ENCODE measurements at places on chromosomes 6 and 20.

DNA sequence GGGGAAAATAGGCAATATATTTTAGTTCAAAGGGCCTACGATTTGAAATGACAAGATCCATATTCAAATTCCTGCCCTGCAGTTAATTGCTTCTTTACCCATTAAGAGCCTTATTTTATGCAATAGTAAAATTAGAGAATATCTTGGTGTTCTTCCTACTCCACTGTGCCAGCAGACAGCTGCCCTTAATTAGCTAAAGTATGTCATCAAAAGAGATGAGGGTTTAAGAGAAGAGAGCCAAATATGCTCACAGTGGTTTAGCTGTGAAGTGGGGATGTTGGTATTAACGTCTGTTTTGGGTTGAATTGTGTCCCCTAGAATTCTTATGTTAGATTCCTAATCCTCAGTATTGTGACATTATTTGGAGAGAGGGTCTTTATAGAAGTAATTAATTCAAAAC lies 148.1 kb downstream of the MOXD1 start:
- no peak overlapping the region for H3K27ac ChIP-seq
- DNase-seq: no peak
- H3K4me3 ChIP-seq: no peak overlapping the region
- H3K4me1 ChIP-seq: no peaks in the 10 kb centered on the region

DNA sequence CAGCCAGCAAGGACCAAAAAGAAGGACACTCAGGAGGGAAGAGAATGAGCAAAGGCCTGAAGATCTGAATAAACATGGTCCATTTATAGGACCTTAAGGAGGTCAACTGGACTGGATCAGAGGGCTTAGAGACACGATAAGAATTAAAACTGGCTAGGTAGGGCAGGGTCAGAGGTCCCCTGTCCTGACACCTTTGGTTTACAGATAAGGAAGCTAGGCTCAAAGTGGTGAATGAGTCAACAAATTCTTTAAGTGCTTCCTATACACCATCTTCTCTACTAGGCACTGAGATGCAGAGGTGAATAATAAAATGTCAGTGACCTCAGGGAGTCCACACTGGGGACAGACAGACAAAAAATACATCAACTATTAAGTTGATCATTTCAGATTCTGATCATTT lies 70.3 kb downstream of the HIVEP2 start:
- H3K4me3 ChIP-seq: no peak overlapping the region
- no peak for DNase-seq
- no peaks in the 10 kb centered on the region for H3K27me3 ChIP-seq
- H3K4me1 ChIP-seq: peaks cover 7% of the 10 kb centered on the region

DNA sequence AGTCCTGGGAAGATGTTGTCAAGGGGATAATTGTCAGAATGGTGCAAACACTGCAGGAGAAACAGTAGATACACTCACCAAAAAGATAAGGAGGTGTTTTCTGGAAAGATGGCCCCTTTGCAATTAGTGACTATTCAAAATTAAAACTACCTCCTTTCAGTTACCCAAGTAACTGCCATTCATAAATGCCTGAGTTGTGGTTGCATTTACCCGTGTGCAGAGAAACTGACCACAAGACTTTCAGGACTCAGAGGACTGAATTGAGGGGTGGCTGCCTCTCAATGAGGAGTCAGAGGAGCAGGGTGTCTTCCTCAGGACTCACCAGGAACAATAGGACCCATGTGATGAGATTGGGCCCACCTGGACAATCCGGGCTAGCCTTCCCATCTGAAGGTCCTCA lies 39.0 kb downstream of the GCM1 start:
- H3K36me3 ChIP-seq: no peaks in the 10 kb centered on the region
- no peaks in the 10 kb centered on the region for H3K27me3 ChIP-seq
- no peak overlapping the region for H3K27ac ChIP-seq
- no peak overlapping the region for H3K4me3 ChIP-seq
- no peak for DNase-seq
- no peaks in the 10 kb centered on the region for H3K4me1 ChIP-seq

- no peaks in the 10 kb centered on the region for H3K36me3 ChIP-seq
- no peak overlapping the region for H3K4me3 ChIP-seq
- DNase-seq: no peak
- H3K27ac ChIP-seq: no peak overlapping the region
Observed at GRCh38 chr6:35359346-35359743, 17.0 kb downstream of the PPARD start.

- H3K27ac ChIP-seq: no peak overlapping the region
- DNase-seq: no peak
Observed at GRCh38 chr6:140684776-140685550, 1310.5 kb upstream of the CITED2 start.

DNA sequence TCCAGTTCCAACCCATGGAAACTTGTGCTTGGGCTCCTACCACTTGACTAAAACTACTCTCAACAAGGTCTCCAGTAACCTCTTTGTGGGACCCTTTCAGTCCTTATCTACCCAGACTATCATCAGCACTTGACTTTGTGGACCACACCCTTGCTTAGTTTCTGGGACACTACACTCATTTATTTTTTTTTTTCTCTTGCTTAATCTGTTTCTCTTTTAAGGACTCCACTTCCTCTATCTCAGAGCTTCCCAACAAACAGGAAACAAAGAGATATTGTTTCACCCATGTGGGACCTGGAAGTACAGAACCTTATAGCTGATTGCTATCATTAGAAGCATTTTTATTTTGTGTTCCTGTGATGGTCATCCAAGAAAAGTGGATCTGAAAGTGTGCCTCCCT lies 28.8 kb upstream of the ME1 start:
- no peaks in the 10 kb centered on the region for H3K4me1 ChIP-seq
- no peak overlapping the region for H3K4me3 ChIP-seq
- H3K36me3 ChIP-seq: no peaks in the 10 kb centered on the region
- no peaks in the 10 kb centered on the region for H3K27me3 ChIP-seq
- no peak overlapping the region for H3K27ac ChIP-seq
- DNase-seq: no peak

- DNase-seq: no peak
- no peaks in the 10 kb centered on the region for H3K4me1 ChIP-seq
- H3K36me3 ChIP-seq: no peaks in the 10 kb centered on the region
- no peaks in the 10 kb centered on the region for H3K27me3 ChIP-seq
Observed at GRCh38 chr20:64205611-64206026, 41.4 kb downstream of the MYT1 start.

DNA sequence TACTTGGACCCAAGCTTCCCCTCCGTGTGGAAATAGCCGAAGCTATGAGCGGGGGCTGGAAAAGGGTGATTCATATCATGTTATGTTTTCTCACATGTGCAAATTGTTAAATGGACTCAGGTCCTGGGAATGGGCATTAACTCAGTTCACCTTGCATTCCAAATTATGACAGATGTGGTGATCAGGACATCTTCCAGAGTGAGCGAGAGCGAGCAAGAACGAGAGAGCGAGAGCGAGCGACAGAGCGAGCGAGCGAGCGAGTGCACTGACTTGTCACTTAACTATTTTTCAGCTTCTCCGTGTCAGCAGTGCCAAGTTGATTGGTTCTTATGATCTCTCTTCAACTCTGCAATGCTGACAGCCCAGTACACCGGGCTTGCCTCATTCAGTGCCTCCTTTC lies 437.4 kb upstream of the NRSN1 start:
- H3K4me3 ChIP-seq: no peak overlapping the region
- DNase-seq: no peak
- H3K27me3 ChIP-seq: no peaks in the 10 kb centered on the region
- no peaks in the 10 kb centered on the region for H3K36me3 ChIP-seq
- H3K4me1 ChIP-seq: no peaks in the 10 kb centered on the region

GRCh38 chr6:119310486-119311036 lies 39.0 kb downstream of the MAN1A1 start:
- DNase-seq: no peak
- H3K27me3 ChIP-seq: no peaks in the 10 kb centered on the region
- no peak overlapping the region for H3K4me3 ChIP-seq
- H3K4me1 ChIP-seq: peaks cover 18% of the 10 kb centered on the region
- peaks cover 12% of the 10 kb centered on the region for H3K36me3 ChIP-seq

DNA sequence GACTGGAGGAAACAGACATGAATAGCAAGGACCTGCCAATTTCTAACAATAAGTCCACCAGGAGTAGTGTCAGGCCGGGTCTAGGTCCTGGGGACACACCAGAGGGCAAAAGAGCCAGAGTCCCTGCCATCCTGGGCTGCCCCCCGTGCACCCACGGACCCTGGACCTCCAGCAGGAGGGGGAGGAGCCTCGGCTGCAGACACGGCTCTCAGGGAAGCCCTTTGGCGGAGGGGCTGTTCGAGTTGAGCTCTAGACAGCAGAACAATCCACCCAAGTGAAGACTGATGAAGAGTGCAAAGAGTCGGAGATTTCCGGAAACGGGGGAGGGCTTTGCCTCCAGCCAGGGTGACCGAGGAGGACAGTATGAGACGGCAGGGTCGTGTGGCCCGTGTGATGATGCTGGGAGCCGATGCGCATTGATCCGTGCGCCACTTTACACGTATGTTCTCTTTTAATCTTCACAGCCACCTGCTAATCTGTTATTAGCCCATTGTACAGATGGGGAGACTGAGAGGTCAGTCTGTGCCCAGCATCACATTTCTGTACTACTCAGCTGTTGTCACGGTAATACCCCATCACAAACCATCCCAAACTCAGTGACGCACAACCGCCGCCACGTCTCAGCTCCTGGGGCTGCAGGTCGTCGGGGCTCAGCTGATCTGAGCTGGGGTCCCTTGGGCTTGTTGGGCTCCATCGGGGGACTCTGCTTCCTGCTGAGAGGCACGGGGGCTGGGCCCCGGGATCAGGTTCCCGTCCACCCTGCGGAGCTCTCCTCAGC lies 502.0 kb downstream of the PREX1 start:
- no peak overlapping the region for H3K4me3 ChIP-seq
- H3K27ac ChIP-seq: no peak overlapping the region
- no peaks in the 10 kb centered on the region for H3K4me1 ChIP-seq
- H3K36me3 ChIP-seq: no peaks in the 10 kb centered on the region

- H3K27ac ChIP-seq: no peak overlapping the region
- no peaks in the 10 kb centered on the region for H3K27me3 ChIP-seq
- no peaks in the 10 kb centered on the region for H3K4me1 ChIP-seq
- H3K4me3 ChIP-seq: no peak overlapping the region
- no peaks in the 10 kb centered on the region for H3K36me3 ChIP-seq
- DNase-seq: no peak
Observed at GRCh38 chr20:38830356-38830755, 24.9 kb downstream of the PPP1R16B start.

- H3K4me3 ChIP-seq: no peak overlapping the region
- no peak overlapping the region for H3K27ac ChIP-seq
- H3K27me3 ChIP-seq: no peaks in the 10 kb centered on the region
- no peaks in the 10 kb centered on the region for H3K4me1 ChIP-seq
Observed at GRCh38 chr20:58667975-58668374, 16.9 kb downstream of the STX16 start.

GRCh38 chr6:33424855-33425667 lies 5.2 kb downstream of the SYNGAP1 start:
- no peaks in the 10 kb centered on the region for H3K36me3 ChIP-seq
- H3K4me1 ChIP-seq: no peaks in the 10 kb centered on the region
- peak overlapping the region; percentile 93 for H3K27ac ChIP-seq

DNA sequence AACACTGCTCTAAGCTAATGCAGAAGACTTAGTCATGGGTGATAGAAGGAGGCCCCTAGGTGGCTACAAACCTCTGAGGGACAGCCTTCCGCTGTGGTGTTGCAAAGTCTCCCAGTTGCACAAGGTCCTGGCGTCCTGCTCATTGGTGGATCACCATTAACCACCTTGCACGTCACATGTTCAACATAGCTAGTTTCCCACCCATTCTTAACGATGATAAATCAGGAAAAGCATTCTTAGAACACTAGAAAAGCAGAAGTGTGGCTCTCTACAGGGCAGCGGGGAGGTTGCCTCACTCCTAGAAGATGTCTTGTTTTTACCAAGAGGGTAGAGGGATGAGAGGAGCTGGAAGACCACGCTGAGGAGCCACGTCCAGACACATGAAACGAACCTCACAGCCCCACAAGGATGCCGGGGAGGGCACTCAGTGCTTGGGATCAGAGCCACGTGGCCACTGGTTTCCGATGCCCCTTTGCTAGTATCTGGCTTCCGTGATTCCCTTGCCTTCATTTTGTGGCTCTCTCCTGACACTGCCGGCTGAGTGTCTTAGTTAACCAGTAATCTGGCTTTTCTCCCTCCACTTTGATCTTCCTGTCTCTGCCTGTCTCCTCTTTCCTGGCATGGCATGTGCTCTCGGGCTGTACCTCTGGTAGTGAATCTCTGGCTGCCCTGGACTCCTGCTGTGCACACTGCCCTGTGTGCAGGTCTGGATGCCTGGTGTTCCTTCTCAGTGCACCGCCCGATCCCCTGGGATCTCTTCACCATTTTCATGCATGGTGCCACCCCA lies 91.4 kb upstream of the NEDD9 start:
- no peak overlapping the region for H3K27ac ChIP-seq
- DNase-seq: no peak
- no peaks in the 10 kb centered on the region for H3K27me3 ChIP-seq
- no peaks in the 10 kb centered on the region for H3K36me3 ChIP-seq
- H3K4me1 ChIP-seq: peaks cover 23% of the 10 kb centered on the region

- no peaks in the 10 kb centered on the region for H3K36me3 ChIP-seq
- H3K4me1 ChIP-seq: no peaks in the 10 kb centered on the region
- H3K27me3 ChIP-seq: no peaks in the 10 kb centered on the region
Observed at GRCh38 chr6:165835410-165835851, 172.4 kb upstream of the PDE10A start.

- no peak overlapping the region for H3K27ac ChIP-seq
- no peak overlapping the region for H3K4me3 ChIP-seq
- DNase-seq: no peak
- no peaks in the 10 kb centered on the region for H3K27me3 ChIP-seq
- no peaks in the 10 kb centered on the region for H3K4me1 ChIP-seq
Observed at GRCh38 chr6:25094726-25095125, 159.0 kb upstream of the RIPOR2 start.

DNA sequence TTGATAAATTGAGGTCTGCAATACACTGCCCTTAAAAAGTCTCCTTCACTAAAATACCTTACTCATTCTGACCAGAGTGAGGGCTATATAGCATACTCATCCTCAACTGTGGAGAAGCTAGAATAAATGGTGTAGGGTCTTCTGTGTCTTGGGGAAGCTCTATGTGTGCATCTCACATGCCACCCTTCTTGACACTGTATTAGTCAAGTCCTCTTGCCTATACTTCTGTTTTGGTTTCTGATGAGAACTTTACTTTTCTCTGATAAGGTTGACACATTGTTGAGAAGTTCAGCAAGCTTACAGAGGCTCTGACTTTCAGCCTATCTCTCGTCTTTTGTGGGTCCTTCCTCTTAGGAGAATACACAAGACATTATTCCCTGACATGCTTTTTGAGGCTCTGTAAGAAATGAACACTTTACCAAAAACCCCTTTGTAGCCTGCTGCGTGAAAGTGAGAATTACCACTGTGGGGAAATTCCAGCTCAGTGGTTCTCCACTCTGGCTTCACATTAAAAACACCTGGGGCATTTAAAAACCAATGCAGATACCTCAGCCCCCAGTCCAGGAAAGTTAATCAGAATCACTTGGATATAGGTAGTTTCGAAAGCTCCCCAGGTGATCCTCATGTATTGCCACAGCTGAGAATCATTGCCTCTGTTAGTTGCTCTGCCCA lies 372.1 kb upstream of the HS3ST5 start:
- DNase-seq: no peak
- H3K4me3 ChIP-seq: no peak overlapping the region
- no peak overlapping the region for H3K27ac ChIP-seq
- no peaks in the 10 kb centered on the region for H3K4me1 ChIP-seq

GRCh38 chr20:49983848-49984408 lies 1.1 kb downstream of the SNAI1 start:
- H3K27me3 ChIP-seq: no peaks in the 10 kb centered on the region
- H3K4me3 ChIP-seq: peak overlapping the region; percentile 55
- peak overlapping the region; percentile 80 for H3K27ac ChIP-seq
- DNase-seq: no peak

All from tibial nerve (tissue), 4 donors.